Activated CD8-positive, alpha-beta memory T cell treated with anti-CD3 and anti-CD28 coated beads for 1 hour (primary cell): ENCODE measurements at places on chromosomes 7 and 10.

- DNase-seq, result no peak
These were observed 15.2 kb upstream of the LBX1 start for GRCh38 chr10:101244321-101245050.

- no peak for DNase-seq
These were observed 334.5 kb upstream of the SORCS1 start for GRCh38 chr10:107498983-107499382.

- DNase-seq, result no peak
These were observed 65.3 kb downstream of the EBF3 start for GRCh38 chr10:129898706-129899268.

DNA sequence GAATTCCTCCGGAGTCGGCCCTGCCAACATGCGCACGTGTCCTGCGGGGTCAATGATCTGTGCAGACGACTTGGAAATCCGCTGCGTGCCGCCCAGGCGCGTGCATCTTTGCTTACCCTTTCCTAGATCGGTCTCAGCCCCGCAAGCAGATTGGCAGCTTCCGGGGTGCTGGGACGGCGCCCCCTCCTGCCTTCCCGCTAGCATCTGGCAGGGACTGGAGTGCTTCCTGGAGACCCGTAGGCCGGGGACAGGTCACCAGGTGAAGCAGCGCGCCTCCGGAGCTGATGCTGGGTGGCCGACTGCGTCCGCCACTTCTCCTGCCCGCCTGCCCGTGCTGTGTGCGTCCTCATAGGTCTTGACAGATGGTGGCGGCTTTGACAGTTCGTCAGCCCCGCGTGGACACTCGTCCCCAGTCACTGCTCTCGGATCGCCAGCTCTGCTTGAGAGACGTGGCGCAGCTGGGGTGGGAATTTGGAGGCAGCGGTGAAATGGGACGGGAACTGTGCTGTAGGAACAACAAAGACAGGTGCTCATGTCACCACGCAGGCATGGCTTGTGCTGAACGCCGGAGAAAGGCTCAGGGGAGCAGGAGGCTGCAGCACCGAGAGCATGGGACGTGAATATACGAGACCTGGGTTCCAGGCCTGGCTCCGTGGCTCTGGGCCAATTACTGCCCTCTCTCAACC lies 21.9 kb upstream of the KCNK18 start:
- DNase-seq, result no peak

DNA sequence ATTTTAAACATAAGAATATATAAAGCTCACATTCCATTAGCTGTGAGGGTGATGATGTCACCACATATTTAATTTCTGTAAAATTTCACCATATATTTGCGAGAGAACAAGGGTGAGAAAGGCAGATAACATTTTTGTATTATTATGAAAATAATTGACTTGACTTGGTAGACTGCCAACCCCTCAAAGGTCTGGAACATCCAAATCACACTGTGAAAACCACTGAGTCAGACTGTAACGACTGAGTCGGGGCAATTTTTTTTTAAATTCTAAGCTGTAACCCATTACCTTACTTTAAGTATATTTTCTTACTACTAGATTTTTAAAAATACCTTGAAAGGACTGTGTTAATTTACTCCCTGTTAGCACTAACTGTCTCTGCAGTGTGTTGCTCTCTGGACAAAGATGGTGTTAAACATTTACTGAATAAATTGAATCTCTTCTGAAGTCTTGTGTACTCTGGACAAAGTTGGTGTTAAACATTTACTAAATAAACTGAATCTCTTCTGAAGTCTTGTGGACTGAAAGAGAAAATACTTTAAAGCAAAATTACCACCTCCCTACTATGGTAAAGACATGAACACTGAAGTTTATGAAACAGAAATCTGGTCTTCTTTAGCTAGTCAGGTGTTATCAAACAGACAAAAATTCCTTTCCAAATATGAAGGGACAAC lies 14.1 kb downstream of the PDZD8 start:
- no peak for DNase-seq

DNA sequence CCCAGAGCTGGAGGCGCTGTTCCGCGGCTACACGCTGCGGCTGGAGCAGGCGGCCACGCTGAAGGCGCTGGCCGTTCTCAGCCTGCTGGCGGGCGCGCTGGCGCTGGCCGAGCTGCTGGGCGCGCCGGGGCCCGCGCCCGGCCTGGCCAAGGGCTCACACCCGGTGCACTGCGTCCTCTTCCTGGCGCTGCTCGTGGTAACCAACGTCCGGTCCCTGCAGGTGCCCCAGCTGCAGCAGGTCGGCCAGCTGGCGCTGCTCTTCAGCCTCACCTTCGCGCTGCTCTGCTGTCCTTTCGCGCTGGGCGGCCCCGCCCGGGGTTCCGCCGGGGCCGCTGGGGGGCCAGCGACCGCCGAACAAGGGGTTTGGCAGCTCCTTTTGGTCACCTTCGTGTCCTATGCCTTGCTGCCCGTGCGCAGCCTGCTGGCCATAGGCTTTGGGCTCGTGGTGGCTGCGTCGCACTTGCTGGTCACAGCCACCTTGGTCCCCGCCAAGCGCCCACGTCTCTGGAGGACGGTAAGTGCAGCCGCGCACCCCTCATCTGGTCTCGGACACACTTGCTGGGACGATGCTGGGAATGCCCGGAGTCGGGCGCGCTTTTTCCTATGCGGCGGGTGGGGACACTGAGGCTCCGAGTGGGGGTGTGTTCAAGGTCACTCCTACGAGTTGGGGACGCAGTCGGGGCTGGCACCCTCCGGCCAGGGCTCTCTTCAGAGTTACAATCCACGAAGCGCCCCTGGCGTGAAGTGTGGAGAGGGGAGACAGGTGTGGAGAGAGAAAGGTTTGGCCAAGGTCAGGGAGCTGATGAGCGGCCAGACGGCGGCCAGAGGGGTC lies 717 bp downstream of the ADCY1 start:
- DNase-seq, result no peak

- no peak for DNase-seq
These were observed 227.8 kb upstream of the BMPER start for GRCh38 chr7:33677556-33677955.

DNA sequence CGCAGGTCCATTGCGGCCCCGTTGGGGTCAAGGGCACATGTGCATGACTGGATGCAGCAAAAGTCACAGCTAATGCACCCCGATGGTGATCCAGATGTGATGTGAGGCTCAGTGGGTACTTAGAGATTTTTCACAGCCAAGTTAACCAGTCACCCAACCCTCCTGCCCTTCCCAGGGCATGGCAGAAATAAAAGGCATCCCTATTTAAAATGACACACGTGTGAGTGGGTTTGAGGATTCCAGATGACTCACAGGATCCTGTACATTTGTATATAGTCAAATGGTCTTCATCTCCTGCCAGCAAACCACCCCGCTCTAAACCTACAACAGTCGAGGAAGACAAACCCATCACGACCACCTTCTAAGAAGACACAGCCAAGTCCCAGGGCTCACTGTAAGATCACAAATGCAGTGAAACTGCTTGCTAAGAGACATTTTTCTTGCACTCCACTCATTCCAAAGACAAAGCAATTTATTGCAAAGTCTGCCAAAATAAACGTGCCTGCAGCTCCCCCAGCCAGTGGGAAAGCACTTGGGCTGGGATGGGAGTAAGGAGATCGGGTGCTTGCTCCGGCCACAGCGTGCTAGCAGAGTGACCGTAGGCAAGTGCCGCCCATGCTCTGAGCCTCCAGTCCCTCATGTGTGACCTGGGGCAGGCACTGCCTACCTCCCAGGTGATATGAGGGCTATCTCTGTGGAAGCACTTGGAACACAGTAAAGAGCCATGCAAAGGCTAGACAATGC lies 86.6 kb upstream of the MACROH2A2 start:
- no peak for DNase-seq

GRCh38 chr10:59839576-59839975 lies 66.8 kb downstream of the CCDC6 start:
- DNase-seq, result no peak

- DNase-seq, result no peak
These were observed 1224.4 kb downstream of the REEP3 start for GRCh38 chr10:64745565-64745964.

- no peak for DNase-seq
These were observed 28.7 kb upstream of the NAMPT start for GRCh38 chr7:106313456-106313901.

- no peak for DNase-seq
These were observed 84.5 kb downstream of the HTR5A start for GRCh38 chr7:155154586-155154985.

DNA sequence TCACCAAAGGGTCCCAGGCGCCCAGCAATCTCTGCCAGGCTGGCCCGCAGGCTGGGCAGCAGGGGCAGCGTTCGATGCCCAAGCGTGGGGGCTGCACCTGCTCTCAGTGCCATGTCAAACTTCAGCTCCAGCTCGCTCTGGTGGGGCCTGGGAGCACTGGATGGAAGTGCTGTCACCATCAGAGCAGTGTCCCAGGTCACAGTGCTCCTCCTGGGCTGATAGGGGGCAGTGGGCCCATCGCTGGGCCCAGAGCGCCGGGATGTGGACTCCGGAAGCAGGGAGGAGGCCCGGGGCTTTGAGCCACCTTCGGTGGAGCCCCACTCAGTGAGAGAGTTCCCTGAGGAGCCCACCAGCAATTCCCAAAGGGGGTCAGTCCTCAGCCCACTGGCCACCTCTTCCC lies 2.2 kb downstream of the PRRT4 start:
- no peak for DNase-seq

DNA sequence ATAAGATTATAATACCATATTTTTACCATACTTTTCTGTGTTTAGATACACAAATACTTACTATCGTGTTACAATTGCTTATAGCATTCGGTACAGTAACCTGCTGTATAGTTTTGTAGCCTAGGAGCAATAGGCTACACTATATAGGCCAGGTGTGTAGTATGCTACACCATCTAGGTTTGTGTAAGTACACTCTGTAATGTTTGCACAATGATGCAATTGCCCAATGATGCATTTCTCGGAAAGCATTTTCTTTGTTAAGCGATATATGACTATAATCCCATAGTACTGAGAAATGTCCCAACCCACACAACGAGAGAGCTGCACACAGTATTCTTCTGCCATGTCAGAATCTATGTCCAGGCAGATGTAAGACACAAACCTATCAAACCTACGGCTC lies 160.0 kb downstream of the NEBL start:
- DNase-seq, result no peak

DNA sequence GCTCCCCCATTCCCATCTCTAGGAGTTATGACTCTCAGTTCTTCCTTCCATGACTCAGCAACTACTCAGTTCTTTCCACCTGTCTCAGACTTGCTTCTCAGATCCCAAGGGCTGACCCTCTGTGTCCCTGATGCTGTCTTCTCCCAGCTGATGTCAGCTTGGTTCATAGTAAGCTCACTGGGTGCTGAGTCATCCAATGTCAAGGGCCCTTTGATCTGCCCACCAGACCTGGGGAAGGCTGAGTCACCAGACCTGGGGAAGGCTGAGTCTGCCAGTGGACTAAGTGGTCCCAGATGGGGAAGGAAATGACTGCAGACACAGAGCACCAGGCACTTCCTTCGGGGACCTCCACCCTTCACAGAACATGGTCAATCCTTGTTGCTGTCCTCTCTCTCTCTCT lies 76.1 kb upstream of the ZEB1 start:
- DNase-seq, result no peak

- no peak for DNase-seq
These were observed 37.8 kb downstream of the SFMBT2 start for GRCh38 chr10:7373039-7373438.

GRCh38 chr10:14409856-14410458 lies 79.2 kb upstream of the FRMD4A start:
- no peak for DNase-seq

DNA sequence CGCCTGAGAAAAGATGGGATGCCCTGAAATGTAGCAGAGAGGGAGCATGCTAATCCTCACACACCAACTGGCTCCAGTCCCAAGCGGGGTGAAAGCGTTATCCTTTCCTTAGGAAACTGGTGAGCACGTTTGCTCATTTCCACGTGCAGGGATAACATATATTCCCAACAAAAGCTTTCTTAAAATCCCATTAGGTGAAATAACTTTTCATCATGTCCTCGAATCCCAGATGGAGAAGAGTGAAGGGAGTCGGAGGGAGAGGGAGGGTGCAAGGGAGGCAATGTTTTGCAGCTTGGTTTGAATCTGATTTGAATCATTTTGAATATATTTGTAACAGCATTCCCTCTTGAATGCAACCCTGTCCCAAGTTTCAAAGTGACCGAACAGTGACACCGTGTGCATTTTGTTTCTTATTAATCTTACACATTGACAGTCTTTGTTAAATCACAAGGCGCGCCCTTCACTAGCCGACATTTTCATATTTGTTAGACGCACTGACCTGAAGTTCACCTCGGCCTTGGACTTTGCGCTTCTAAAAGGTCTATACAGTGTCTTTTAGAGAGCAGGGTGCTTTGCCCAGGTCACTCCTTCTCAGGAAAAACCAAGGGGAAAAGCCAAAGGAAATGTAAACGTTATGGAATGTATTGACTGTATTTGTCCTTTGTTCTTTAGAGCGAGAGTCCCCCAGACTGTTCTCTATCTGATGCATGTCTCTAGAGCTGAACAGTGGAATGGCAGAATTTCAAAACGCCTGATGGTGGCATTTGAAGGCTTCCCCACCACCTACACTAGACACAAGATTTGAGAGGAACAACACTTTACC lies 3.1 kb upstream of the HOXA4 start:
- DNase-seq, result no peak

DNA sequence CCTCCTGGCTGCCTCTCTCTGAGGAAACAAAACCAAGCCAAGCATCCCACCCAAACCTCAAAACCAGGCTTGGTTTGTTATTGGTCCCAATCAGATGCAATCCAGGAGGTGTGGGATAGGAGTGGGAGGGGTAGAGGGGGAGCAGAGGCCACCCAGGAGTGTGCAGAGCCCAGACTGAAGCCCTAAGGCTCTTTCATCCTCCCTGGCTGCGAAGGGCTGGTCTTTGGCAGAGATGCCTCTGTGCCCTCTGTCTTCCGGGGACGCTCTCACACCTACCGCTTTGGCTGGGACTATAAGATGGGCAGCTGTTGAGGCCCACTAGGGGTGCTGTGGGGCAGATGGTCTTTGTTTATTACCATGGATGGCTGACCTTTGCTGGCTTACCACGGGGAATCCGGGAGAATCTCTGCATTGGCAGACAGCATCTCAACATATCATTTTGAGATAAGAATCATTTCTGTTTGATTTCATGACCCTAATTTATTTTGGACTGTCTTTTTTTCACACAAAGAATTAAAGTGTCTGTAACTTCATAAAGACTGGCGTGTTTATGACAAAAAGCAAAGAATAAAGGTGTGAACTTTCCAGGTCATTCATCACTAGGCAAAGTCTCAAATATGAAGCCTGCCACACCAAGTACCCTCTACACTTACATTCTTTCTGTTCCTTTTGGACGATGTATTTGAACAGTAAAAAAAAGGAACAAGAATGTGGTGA lies 6.5 kb upstream of the DENND2A start:
- no peak for DNase-seq

DNA sequence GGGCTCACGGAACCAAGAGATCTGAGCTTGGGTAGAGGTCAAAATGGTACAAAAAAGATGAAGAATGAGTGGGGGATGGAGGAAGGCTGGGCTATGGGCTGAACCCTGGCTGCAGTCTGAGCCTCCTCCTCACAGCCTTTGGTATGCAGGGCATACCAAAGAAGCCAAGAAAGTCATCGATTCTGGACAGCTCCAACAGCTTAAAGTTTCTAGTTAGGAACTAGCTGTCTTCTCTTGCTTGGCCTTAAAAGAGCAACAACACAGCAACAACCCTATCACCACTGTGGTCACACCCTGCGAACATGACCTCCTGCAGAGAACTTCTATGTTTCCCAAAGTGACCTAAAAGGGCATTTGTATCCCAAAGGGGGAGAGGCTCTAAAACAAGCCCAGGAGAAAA lies 126.1 kb upstream of the EFCAB10 start:
- DNase-seq, result no peak
